ENCODE measurements at places on chromosomes 6 and 20. TPM values are rescaled to one million over a fixed set of nuclear protein-coding genes. Genes with fewer than 3 reads are reported as not detected.

DNA sequence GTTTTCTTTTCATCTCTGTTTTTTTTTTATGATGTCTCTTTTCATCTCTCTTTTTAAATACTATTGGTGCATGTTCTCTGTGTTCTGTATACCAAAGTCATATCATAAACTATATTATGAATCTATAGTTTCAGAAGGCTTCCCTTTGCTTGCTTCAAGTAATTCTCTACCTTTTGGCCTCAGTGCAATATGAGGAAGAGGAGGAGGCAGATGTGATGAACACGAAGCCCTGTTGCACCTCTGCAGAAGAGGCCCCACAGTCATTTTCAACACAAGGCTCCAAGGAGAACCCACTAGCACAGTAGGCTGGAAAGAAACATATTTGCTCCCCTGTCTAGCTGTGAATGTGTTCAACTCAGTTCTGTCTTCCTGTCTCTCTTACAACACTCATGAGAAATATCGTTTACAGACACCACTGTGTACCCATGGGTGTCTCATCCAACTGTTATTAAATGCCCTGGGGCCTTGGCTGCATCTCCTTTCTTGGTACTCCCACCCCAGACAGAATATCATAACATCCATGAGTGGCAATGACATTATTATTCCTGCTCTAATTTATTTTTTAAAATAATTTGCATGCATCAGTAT lies 122.6 kb upstream of the SHLD1 start:
- peaks cover 6% of the 10 kb centered on the region for H3K4me1 ChIP-seq
- no peak overlapping the region for H3K27ac ChIP-seq
- H3K36me3 ChIP-seq: no peaks in the 10 kb centered on the region
- no peaks in the 10 kb centered on the region for H3K27me3 ChIP-seq
- DNase-seq: no peak
- no peak overlapping the region for H3K4me3 ChIP-seq

DNA sequence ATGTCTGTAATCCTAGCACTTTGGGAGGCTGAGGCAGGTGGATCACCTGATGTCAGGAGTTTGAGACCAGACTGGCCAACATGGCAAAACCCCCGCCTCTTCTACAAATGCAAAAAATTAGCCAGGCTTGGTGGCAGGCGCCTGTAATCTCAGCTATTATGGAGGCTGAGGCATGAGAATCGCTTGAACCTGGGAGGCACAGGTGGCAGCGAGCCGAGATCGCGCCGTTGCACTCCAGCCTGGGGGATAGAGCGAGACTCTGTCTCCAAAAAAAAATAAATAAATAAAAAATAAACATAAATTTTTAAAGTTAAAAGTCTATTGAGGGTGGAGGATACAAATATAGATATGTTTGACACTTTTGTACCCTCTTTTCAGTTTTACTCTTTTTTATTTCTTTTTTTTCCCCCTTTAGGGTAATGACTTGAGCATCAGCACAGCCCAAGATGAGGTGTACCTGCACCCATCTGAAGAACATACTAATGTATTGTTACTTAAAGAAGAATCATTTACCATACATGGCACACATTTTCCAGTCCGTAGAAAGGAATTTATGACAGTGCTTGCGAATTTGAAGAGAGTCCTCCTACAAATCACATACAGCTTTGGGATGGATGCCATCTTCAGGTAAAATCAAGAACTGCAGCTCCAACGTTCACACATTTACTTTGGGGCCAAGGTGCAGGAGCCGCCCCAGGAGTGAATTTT lies 368.9 kb downstream of the LAMA2 start:
- no peak overlapping the region for H3K27ac ChIP-seq
- no peaks in the 10 kb centered on the region for H3K36me3 ChIP-seq
- DNase-seq: peak; percentile 57
- H3K27me3 ChIP-seq: no peaks in the 10 kb centered on the region
- no peak overlapping the region for H3K4me3 ChIP-seq

- H3K36me3 ChIP-seq: no peaks in the 10 kb centered on the region
- H3K4me1 ChIP-seq: no peaks in the 10 kb centered on the region
- no peak overlapping the region for H3K27ac ChIP-seq
Measured at GRCh38 chr20:50969912-50970311, 11.3 kb downstream of the MOCS3 start.

DNA sequence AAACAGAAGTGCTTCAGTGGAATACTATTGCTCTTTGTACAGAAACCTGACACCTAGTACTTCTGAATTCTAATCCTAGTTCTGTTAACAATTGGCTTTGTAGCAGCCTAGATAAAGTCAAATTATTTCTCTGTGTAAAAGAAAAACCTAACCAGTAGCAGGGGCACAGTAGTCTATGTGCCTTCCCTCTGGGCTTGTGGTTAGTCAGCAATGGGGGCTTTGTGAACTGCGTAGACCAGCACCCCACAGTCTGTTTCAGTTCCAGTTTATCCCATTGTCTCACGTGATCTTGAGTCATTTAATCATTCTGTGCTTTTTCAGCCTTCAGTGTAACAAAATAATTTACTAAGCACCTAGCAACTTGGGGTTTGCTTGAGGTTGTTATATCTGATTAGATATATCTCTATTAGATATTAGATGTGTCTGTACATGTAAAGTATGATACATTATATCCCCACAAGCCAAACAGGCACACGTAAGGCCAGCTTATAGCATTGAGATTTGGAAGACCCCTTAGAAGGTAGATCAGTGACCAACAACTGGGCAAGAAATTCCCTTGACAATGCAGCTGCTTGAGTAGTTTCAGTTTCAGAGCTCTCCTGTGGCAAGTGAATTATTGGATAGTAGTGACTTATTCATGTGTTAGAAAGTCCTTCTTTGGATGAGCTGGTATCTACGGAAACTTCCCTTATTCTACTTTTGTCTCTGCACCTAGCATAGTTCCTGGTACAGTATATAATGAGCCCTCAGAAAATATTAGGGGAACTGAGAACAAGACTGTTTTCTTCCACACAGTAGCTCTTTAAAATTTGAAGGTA lies 27.9 kb upstream of the CCR6 start:
- H3K4me3 ChIP-seq: peak overlapping the region; percentile 59
- peak overlapping the region; percentile 98 for H3K27ac ChIP-seq
- peaks cover 99% of the 10 kb centered on the region for H3K4me1 ChIP-seq
- peak; percentile 91 for DNase-seq
- no peaks in the 10 kb centered on the region for H3K27me3 ChIP-seq

GRCh38 chr6:37840940-37841300 lies 21.4 kb downstream of the ZFAND3 start:
- H3K36me3 ChIP-seq: no peaks in the 10 kb centered on the region
- no peak overlapping the region for H3K4me3 ChIP-seq
- H3K27me3 ChIP-seq: no peaks in the 10 kb centered on the region
- H3K27ac ChIP-seq: no peak overlapping the region
- peaks cover 5% of the 10 kb centered on the region for H3K4me1 ChIP-seq

GRCh38 chr6:54244430-54244829 lies 63.8 kb upstream of the TINAG start:
- no peaks in the 10 kb centered on the region for H3K4me1 ChIP-seq
- no peak overlapping the region for H3K4me3 ChIP-seq

LRRN4 gene
- not detected for total RNA-seq

GRCh38 chr6:64254558-64254957 lies 619.0 kb downstream of the PHF3 start:
- H3K27ac ChIP-seq: no peak overlapping the region
- no peaks in the 10 kb centered on the region for H3K4me1 ChIP-seq
- no peak for DNase-seq
- H3K27me3 ChIP-seq: no peaks in the 10 kb centered on the region

- H3K4me3 ChIP-seq: no peak overlapping the region
- peaks cover 7% of the 10 kb centered on the region for H3K36me3 ChIP-seq
- no peak for DNase-seq
- H3K27ac ChIP-seq: no peak overlapping the region
- no peaks in the 10 kb centered on the region for H3K27me3 ChIP-seq
Measured at GRCh38 chr6:157110607-157111006, 212.7 kb downstream of the TMEM242 start.

TMEM14A gene
- 5.9 TPM for total RNA-seq

ANGPT4 gene
- total RNA-seq: not detected

C6orf58 gene
- not detected for total RNA-seq

DNA sequence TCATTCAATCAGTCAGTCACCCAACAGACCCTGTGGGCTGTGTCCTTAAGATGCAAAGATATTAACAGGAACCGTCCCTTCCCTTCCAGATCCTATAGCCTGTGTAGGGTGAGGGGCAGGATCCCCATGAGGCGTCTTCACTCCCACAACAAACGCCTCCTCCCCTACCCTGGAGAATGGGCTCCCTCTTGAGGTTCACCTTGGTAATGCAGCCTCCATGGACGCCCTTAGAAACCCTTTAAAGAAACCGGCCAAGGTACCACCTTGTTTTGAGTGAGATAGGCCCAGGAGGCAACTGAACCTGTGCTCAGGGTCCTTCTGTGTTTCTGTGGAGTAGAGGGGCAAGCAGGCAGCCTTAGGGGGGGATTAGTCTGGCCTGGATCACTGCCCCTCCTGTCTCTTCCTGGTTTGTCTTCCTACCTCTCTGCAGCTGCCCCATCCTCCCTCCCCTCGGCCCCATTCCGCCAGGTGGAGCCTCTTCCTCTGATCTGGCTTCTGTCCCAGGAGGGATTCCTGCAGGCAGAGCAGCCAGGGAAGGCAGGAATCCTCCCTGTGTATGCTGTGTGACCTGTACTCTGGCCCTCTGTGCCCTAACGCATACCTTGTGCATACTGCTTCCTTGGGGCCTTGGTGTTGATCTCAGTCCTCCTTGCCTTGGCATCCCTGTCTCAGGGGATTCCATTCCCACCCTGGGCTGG lies 6.6 kb upstream of the GUCA1A start:
- no peaks in the 10 kb centered on the region for H3K36me3 ChIP-seq
- no peak overlapping the region for H3K27ac ChIP-seq
- no peaks in the 10 kb centered on the region for H3K27me3 ChIP-seq
- no peaks in the 10 kb centered on the region for H3K4me1 ChIP-seq
- H3K4me3 ChIP-seq: no peak overlapping the region

GRCh38 chr20:45095805-45096238 lies 5.1 kb downstream of the KCNS1 start:
- peaks cover 21% of the 10 kb centered on the region for H3K4me1 ChIP-seq
- H3K27ac ChIP-seq: no peak overlapping the region
- H3K4me3 ChIP-seq: no peak overlapping the region

- no peak overlapping the region for H3K27ac ChIP-seq
- no peak overlapping the region for H3K4me3 ChIP-seq
- no peaks in the 10 kb centered on the region for H3K4me1 ChIP-seq
- DNase-seq: no peak
- H3K36me3 ChIP-seq: no peaks in the 10 kb centered on the region
Measured at GRCh38 chr20:10720565-10720964, 46.8 kb upstream of the JAG1 start.

DNA sequence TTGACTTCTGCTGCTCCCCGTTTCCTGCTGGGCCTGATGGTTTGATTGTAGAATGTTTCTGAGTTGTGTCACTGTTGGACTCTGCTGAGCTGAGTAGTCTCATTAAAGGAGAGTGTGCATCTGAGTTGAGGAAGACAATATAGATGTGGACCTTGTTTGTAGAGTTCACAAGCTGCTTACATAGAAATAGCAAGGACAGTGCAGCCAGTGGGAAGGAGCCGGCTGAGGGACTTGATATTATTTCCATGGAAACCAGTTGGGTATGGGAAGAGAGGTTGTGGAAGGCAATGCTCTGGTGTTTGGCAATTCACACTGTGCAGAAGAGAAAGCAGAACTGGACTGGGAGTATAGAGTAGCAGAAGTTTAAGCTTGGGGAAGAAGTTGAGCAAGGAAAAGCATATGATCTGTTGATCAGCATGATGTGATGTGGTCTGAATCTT lies 14.8 kb downstream of the IGF2R start:
- H3K27me3 ChIP-seq: no peaks in the 10 kb centered on the region
- DNase-seq: no peak
- no peak overlapping the region for H3K27ac ChIP-seq
- H3K4me1 ChIP-seq: peaks cover 44% of the 10 kb centered on the region
- H3K36me3 ChIP-seq: no peaks in the 10 kb centered on the region

DNA sequence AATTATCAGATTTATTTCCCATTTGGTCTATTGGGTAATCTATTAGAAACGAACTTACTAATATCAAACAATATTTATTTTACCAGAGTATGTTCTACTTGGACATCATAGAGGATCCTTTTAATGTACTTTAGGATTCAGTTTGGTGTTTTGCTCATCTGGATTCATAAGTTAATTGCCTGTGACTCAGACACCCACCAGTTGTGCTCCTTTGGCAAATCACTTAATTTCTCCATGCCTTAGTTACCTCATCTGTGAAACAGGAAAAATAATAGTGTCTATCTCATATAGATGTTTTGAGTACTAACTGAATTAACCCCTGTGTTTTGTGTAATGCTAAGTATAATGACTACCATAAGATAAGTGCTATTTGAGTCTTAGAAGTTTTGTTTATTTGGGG lies 292.1 kb downstream of the LAMA2 start:
- no peak overlapping the region for H3K4me3 ChIP-seq
- no peaks in the 10 kb centered on the region for H3K4me1 ChIP-seq
- no peak for DNase-seq
- no peak overlapping the region for H3K27ac ChIP-seq

- no peaks in the 10 kb centered on the region for H3K27me3 ChIP-seq
- H3K36me3 ChIP-seq: no peaks in the 10 kb centered on the region
- H3K4me3 ChIP-seq: no peak overlapping the region
- no peak for DNase-seq
- no peaks in the 10 kb centered on the region for H3K4me1 ChIP-seq
- no peak overlapping the region for H3K27ac ChIP-seq
Measured at GRCh38 chr6:20182926-20183521, 29.2 kb downstream of the MBOAT1 start.

GRCh38 chr6:10837622-10837994 lies 731 bp downstream of the MAK start:
- H3K4me1 ChIP-seq: peaks cover 27% of the 10 kb centered on the region
- peak; percentile 68 for DNase-seq
- no peak overlapping the region for H3K27ac ChIP-seq
- H3K36me3 ChIP-seq: no peaks in the 10 kb centered on the region
- peaks cover 40% of the 10 kb centered on the region for H3K27me3 ChIP-seq

SNAI1 gene
- 4.3 TPM for total RNA-seq

BNIP5 gene
- total RNA-seq: 0.10 TPM

CALHM4 gene
- not detected for total RNA-seq

Data from B cell (primary cell).